Femur (tissue), 1 donor: ENCODE measurements at places on chromosomes 3 and 15.

DNA sequence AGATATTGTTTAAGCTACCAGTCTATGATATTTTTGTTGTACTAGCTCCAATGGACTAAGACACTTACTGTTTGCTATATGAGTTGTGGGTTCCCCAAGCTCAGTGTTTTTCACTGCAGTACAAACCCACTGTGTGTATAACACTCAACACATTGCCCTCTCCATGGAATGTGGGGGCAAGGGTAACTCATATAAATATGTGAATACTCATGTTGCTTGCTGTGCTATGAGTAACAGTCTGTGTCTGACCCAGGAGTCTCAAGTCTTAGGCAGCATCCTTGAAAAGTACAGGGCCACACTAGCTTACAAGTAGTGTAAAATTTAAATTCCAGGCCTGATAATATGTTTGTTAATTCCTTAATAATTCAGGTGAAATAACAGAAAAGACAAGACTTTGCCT, 22.5 kb upstream of the CNTN3 start:
- DNase-seq = no peak

DNA sequence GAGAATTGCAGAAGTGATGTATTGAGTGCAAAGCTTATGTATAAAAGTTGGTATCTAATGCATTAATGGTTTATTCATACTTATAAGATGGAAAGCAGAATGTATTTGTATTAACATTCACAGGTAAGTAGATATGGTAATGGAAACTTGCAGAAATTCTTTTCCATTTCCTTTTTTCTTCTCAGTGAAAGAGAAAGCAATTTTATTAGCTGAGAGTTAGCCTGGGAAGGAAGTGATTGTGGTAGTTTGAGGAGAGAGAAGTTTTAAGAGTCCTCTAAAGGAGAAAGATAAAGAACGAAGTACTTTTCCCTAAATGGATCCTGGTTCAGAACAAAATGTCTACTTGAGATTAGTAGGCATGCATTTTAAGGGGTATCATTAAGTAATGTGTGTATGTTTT, 60.1 kb upstream of the OSTN start:
- no peak for DNase-seq

- DNase-seq = peak; percentile 88
Measured at GRCh38 chr3:52076896-52077780, 20.8 kb upstream of the DUSP7 start.

DNA sequence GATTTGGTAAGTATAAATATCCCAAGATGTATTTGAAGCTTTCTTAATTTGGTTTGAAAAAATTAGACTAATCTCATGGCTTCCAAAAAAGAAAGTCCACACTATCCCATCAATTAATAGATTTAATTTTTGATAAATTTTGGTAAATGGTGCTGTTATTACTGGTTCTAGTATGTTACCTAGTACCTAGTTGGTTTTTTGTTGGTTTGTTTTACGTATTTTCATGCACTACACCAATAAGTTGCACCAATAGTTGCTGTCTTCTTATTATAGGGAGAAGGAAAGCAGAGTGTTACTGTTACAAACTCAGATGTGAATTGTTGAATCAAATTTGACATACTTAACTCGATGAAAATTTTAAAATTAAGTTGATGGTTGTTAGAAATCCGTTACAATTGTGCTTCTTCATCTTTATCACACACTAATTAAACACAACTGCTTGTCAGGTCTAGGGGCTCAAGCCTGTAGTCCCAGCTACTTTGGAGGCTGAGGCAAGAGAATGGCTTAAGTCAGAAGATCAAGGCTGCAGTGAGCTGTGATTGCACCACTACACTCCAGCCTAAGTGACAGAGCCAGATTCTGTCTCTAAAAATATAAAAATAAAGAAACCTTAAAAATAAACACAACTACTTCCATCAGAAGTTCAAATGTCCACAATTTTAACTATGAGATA, 23.1 kb upstream of the MBNL1 start:
- no peak for DNase-seq

GRCh38 chr3:31934866-31935265, 46.2 kb downstream of the OSBPL10 start:
- DNase-seq = no peak

DNA sequence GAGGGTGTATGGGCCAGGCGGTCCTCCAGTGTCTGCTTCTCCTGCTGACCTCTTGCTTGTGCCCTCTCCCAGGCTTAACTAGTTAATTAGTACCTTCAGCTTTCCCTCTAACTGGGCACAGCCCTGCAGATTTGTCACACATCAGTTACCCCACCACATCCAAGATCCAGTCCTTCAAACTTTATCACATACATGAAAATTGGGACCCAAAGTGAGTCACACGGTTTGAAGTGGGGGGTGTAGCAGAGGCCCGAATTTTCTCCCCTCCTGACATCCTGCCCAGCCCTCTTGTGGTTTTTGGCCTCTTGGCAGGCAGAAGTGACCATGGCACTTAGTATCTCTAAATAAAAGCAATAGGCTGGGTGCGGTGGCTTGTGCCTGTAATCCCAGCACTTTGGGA, 3.9 kb downstream of the MAPKAPK3 start:
- no peak for DNase-seq

DNA sequence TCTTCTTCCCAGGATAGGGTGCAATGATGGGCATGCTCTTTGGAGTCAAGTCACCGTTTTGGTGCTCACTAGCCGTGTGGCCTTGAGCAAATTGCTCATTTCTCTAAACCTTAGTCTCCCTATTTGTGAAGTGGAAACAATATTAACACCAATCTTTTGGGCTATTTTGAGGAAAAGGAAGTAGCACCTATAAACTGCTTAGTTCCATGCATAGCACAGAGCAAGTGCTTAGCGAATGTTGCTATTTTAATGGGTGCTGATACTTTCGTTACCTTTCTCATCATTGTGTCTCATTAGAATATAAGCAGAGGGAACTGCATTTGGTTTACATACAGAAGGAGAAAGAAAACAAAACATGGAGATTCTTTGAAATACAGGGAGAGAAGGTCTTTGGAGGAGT, 66.1 kb downstream of the BOC start:
- DNase-seq = no peak

DNA sequence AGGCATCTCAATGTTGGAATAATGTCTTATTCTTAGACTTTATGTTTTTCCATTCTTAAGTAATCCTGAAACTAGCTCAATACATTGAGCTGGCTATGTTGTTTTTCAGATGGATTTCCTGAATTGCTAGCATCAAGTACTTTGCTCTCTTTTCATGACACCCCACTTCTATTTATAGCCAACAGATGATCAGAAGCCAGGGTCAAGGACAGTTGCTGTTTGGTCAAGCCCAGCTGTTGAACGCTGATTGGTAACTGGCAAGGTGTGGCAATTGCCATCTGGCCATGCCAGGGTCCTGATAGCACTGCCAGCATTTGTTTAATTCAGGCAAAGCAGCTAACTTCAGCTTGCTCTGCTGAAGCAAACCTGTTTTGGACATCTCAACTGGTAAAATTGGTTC, 46.2 kb upstream of the PLCL2 start:
- DNase-seq = peak; percentile 34
